Right renal cortex interstitium (tissue), 3 donors: ENCODE measurements at places on chromosomes 6 and 20. TPM values are rescaled to one million over a fixed set of nuclear protein-coding genes. Genes with fewer than 3 reads are reported as not detected.

GRCh38 chr6:96610019-96610418 lies 47.1 kb downstream of the FHL5 start:
- no peak for DNase-seq

GRCh38 chr6:142011156-142011555 lies 121.6 kb upstream of the GJE1 start:
- no peak for DNase-seq

DNA sequence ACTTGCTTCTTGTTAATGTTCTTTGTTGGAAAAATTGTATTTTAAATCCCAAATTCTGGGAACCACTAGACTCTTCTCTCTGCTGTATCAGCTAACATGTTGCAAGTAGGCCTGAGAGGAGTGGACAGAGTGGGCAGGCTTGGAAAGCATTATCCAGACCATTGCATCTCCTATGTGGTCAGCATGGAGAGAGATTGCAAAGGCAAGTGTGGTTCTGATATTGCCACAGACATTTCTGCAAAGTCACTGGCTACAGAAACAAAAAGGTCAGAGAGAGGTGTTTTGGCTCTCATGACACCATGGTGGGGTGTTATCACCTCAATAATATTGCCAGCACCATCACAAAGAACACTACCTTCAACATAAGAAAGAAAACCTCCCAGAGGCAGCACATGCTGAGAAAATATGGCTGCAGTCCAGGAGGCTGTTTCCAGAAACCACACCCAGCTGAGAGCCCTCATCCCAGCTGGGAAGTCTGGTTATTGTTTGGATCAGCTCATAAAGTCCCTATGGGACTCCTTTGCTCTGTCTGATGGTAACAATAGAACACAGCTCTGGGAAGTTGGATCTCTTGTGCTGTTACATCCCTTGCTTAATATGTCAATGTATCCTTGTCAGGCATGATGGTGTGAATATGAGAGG lies 78.2 kb upstream of the TBX18 start:
- DNase-seq, result no peak

DNA sequence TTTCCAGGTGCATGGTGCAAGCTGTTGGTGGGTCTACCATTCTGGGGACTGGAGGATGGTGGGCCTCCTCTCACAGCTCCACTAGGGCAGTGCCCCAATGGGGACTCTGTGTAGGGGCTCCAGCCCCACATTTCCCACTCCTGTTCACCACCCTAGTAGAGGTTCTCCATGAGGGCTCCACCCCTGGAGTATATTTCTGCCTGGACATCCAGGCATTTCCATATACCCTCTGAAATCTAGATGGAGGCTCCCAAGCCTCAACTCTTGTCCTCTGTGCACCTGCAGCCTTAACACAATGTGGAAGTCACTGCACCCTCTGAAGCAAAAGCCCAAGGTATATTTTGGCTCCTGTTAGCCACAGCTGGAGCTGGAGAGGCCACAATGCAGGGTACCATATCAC lies 393.5 kb downstream of the RNGTT start:
- DNase-seq, result no peak

DNA sequence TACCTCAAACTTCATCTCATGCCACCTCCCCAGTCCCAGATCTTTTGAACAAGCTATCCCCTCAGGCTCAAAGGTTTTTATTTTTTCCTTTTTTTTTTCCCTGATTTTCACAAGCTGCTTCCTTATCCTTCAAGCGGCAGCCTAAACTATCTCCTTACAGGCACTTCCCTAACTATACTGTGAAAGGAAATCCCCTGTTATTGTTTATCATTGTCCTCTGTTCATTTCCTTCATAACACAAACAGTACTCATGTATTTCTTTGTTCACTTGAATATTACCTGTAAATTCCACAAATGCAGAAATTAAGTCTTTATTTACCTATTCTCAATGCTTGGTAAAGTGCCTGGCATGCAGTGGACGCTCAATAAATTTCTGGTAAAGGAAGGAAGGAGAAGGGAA lies 48.9 kb downstream of the ME1 start:
- no peak for DNase-seq

GRCh38 chr6:43932259-43933147 lies 162.5 kb downstream of the VEGFA start:
- no peak for DNase-seq

DNA sequence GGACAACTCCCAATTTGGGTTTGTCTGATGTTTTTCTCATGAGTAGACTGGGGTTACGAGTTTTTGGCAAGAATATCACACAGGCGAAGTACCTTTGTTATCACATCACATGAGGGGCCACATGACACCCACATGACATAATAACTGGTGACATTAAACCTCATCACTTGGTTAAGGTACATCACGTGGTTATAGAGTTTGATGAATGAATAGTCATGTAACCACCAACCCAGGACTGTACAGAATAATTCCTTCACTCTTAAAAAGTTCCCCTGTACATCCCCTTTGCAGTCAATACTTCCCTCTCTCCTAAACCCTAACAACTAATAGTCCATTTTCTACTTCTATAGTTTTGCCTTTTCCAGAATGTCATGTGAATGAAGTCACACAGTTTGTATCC lies 83.4 kb downstream of the REV3L start:
- DNase-seq, result no peak

DNA sequence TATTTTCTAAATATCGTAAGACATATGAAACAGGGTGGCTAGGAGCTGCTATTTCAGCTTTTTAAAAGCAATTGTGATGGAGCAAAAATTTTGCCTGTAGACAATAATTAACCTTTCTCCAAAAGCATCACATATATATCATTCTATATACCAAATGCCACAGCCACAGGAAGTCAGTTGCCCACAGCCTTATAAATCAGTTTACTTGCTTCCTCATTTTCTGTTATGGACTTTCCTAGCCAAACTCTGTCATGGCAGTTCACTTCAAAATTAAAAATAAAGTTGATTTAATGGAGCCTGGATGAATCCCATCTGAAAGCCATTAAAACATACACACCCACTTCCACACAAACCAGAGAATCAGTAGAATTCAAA lies 93.4 kb upstream of the NHSL1 start:
- no peak for DNase-seq

GRCh38 chr6:19214231-19214630 lies 622.9 kb upstream of the ID4 start:
- no peak for DNase-seq

- no peak for DNase-seq
These were observed 63.7 kb downstream of the ATXN1 start for GRCh38 chr6:16697437-16698161.

GRCh38 chr6:160131636-160132296 lies 10.2 kb downstream of the SLC22A1 start:
- DNase-seq, result no peak

DNA sequence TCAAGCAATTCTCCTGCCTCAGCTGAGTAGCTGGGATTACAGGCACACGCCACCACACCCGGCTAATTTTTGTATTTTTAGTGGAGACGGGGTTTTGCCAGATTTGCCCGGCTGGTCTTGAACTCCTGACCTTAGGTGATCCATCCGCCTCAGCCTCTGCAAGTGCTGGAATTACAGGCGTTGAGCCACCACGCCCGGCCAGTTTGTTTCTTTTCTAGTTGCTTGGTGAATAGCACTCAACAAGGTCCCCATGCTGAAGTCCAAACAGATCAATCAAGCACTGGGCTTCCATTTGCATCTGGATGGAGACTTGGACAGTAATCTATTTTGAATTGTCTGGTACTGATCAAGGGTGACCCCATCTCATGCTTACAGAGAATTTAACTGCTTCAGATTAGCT lies 108.9 kb upstream of the FOXO3 start:
- DNase-seq, result no peak

- no peak for DNase-seq
These were observed 15.1 kb downstream of the SHPRH start for GRCh38 chr6:145948878-145949613.

- DNase-seq, result no peak
These were observed 124.6 kb downstream of the SYCP2 start for GRCh38 chr20:59808729-59809381.

DNA sequence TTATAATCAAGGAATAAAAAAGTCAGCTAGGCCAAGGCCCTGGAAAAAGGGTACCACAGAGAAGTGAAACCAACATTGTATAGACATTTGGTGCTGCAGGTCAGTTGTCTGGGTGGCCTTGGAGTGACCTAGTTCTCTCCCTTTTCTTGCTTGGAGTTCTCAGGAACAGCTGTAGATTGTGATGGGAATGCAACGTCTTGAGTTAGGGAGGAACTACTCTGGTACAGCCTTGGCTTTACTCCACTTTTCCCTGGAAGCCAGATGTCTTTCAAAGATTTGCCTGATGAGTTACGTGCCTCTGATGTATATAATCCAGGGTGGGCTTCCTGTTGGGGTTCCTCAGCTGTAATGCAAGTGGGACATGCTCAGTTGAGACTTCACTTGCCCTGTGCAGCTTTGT lies 694.7 kb downstream of the HTR1B start:
- peak; percentile 10 for DNase-seq

DNA sequence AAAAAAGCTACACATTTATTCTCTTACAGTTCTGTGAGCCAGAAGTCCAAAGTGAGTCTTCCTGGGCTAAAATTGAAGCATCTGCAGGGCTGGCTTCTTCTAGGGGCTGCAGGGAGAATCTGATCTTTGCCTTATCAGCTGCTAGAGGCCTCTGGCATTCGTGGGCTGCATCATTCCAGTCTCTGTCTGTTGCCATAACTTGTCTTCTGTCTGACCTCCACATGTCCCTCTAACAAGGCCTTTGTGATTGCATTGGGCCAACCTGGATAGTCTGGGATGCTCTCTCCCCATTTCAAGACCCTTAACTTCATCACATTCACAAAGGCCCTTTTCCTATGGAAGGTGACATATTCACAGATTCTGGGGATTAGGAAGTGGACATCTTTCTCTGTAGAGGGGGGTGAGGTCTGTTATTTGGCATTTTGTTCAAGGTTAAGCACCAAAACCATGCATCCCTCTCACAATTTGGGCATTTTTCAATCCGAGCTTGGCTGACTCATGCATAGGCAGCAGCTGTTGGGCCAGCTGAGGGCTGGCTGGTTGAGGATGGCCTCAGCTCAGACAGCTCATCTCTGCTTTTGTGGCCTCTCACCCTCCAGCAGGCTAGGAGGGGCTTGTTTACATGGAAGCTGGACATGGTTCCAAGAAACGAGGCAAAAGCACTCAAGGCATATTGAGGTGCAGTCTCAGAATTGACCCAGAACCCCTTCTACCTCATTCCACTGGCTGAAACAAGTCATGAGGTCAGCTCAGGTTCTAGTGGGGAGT lies 116.1 kb upstream of the NXT1 start:
- DNase-seq, result no peak

DNA sequence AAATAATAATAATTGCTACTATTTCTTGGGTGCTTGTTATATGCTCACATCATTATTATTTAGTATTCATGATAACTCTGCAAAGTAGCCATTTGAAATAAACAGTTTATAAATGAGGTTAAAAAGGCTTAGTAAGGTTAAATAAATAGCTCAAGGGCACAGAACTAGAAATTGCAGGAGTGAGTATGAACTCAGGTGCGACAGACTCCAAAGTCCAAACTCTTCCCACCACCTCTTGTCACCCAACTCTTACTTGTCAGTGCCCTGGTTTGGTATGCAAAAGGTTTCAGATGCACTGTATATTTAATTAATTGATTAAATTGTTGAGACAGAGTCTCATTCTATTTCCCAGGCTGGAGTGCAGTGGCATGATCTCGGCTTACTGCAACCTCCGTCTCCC lies 20.7 kb upstream of the CDC5L start:
- no peak for DNase-seq

DNA sequence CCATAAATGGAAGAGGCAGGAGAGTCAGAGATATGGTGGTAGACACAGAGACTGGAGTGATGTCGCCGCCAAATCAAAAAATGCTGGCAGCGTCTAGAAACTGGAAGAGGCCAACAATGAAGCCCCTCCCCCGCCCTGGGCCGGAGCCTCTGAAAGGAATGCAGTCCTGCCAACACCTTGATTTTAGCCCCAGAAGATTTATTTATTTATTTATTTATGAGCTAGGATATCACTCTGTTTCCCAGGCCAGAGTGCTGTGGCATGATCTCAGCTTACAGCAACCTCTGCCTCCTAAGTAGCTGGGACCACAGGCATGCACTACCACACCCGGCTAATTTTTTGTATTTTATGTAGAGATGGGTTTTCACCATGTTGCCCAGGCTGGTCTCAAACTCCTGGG lies 82.6 kb upstream of the CCDC167 start:
- no peak for DNase-seq

DNA sequence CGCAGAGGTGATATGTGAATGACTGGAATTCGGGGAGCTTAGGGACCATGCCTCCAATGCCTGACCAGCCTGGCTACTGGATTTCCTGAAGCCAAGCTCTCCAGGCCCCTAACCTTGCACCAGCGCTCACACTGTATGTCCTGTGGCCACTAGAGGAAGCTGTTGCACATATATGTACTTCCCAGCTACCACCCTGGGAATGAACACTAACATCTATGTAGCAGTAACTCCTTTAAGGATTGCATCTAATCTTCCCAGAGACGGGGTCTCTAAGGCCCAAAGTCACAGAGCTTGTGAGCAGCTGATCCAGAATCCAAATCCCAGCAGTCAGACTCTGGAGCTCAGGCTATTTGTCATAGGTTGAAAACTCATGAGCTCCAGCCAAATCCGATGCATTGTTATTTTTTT lies 20.4 kb upstream of the BPIFB1 start:
- no peak for DNase-seq

- no peak for DNase-seq
These were observed 58.6 kb downstream of the TMEM242 start for GRCh38 chr6:157264701-157265100.

DNA sequence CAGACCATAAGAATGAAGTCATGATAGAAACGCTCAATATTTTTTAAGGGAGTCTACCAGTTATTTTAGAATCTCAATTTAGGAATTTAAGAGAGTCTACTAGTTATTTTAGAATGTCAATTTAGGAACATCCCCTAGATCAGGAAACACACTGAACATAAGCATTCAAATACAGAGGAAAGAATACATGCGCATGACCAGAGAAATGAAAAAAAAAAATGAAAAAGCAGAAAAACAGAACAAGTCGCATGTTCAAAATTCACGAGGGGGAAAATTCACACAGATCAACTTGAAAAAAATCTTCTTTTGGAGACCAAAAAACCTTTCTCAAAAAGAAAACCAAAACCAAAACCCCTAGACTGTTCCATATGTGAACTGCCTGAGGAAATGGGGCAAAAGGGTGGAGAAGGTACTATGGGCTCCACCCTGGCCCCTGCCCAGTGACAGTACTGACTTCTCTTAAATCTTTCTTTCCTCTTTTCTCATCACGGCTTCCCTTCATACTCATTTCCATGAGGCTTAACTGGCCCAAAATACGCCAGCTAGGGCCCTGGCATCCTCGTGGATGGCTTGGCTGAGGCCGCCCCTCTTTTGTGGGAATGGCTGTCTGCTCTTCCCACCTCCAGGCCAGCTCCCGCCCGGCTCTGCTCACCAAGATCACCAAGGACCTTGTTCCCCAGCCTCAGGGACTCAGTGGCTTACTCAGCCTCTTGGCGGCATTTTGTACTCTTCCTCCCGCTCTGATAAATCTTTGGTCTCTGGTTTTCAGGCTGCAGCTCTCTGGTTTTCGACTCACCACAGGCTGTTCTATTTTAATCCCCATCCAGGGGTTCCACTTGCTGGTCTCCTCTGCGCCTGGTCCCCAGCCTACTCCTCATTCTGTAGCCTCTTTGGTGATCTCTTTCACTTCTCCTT lies 11.2 kb downstream of the ZBTB2 start:
- no peak for DNase-seq

DEFB132 gene
- not detected for polyA plus RNA-seq

VSTM2L gene
- 0.93 TPM for polyA plus RNA-seq

NRSN1 gene
- 0.36 TPM for polyA plus RNA-seq

TAGAP gene
- 0.92 TPM for polyA plus RNA-seq

TMEM244 gene
- polyA plus RNA-seq, result not detected

BIRC7 gene
- polyA plus RNA-seq, result 0.42 TPM

BHLHE23 gene
- not detected for polyA plus RNA-seq

HDGFL1 gene
- polyA plus RNA-seq, result not detected

COL12A1 gene
- 82.5 TPM for polyA plus RNA-seq

FAM110A gene
- polyA plus RNA-seq, result 9.5 TPM

C20orf204 gene
- 0.51 TPM for polyA plus RNA-seq
